Daoy (cell line): ENCODE measurements at places on chromosomes 12 and 14.

DNA sequence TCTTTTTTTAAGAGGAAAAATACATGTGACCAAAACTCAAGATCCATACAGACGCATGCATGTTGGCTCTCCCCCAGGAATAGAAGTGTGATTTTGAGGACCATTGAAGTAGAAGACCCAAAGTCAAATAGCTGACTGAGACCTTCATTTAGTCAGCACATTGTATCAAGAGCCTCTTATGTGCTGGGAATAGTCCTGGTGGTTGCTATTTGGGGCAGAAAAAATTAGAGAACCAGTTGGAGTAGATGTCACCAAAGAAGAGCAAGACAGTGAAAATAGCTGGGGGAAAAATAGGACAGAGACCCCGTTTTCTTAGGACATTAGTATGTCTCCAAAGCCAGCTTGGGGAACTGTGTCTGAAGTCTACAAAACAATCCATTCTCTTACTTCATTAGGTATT, 93.6 kb downstream of the PELI2 start:
- no peak for DNase-seq

GRCh38 chr14:73862480-73862879, 10.8 kb downstream of the PTGR2 start:
- no peak for DNase-seq

- DNase-seq = no peak
Observed at GRCh38 chr12:123475246-123475703, 17.3 kb downstream of the SNRNP35 start.

GRCh38 chr12:70096759-70097410, 146.3 kb upstream of the CNOT2 start:
- no peak for DNase-seq
